ENCODE measurements at places on chromosomes 2 and 18.
A peak's percentile ranks its signal among the peaks of the same experiment; 100 is the strongest.

DNA sequence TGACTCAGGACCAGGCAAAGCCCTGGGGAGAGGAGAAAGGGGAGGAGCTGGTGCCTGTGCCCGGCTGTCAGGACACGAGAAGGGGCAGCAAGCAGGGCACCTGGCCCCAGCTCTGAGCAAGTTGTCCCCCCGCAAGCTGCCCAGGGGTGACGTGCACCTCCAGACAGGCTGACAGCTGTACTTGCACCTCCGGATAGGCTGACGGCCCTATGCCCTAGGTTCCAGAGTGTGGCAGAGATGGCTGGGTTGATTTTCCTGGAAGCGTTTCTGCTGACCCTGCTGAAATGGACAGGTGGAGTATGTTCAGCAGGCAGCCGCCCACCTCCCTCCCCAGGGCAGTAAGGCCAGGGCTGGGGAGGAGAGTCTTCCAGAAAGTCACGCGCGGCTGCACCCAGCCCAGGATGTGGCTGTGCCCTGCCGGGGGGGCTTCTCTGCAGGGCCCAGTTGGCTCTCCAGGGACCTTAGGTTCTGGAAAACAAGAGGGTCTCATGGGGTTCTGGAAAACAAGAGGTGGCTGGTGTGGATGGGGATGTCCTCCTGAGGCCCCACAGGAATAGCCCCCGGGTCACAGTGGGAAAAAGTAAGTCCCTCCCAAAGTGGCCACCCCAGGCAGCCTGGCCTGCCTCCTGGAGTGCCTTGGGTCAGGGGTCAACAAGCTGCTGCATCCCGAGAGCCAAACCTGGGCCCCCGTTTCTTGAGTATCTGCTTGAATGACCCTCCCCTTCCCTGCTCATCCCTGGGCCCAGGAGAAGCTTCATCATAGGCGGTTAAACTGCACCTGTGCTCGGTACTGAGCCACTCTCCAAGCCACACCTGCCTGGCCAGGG, 71.4 kb upstream of the OTOS start:
- no peak for DNase-seq

DNA sequence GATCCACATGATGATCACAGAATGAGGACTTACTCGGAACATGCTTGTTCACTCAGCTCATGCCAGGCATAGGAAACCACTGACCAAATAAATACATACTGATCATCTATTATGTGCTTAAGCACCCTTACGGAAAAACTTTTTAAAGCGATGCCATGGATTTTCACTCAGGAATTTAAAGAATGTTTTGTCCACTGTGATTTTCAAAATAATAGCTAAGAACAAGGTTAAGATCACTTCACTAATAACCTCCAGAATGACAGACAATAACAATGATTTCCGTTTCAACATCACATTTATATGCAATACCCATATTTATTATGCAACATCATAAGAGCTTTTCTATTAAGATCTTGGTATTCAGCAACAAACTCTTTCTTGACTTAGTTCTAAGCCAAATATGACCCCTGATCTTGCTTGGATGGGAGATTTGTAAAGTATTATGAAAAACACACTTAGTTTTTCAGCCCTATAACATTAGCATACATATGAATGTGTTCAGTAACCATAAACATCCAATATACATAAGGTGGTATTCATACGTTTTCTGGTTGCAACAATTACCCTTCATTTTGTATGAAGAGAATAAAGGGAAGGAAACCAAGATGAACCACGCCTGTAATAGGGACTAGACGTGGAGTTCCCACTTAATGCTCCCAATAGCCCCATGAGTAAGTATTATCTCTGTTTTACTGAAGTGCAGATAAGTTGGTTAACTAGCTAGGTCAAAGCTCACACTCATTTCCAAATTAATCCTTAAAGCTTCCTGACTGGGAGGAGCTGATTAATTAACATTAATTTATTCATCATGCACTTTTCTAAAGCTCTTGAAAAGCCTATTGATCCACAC, 1.9 kb downstream of the CD302 start:
- no peak for DNase-seq

GRCh38 chr2:239308661-239309397, 92.0 kb downstream of the HDAC4 start:
- no peak for DNase-seq

- no peak for DNase-seq
Measured at GRCh38 chr2:171957061-171957460, 34.8 kb downstream of the HAT1 start.

DNA sequence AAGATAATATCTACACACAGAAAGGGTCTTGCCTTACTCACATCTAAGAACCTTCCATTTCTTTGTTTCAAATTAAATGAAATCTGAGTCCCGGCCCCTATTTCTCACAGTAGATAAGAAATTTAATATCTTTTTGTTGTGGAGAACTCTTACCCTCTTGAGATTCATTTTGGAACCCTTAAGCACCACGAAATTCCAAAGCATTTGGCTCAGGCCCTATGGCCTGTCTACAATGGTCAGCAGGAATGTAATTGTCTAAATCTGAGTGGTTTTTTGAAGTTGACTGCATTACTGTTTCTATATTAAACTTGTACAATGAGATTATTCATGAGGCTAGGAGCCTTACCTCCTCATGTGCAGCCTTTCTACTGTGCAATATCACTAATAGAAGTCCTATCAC, 723.3 kb downstream of the TSN start:
- no peak for DNase-seq

- no peak for DNase-seq
Measured at GRCh38 chr18:74303936-74304335, 11.7 kb upstream of the C18orf63 start.

- DNase-seq: peak; percentile 56
Measured at GRCh38 chr2:29920130-29920577, 1.2 kb downstream of the ALK start.

- no peak for DNase-seq
Measured at GRCh38 chr2:62736899-62737559, 31.5 kb downstream of the EHBP1 start.

DNA sequence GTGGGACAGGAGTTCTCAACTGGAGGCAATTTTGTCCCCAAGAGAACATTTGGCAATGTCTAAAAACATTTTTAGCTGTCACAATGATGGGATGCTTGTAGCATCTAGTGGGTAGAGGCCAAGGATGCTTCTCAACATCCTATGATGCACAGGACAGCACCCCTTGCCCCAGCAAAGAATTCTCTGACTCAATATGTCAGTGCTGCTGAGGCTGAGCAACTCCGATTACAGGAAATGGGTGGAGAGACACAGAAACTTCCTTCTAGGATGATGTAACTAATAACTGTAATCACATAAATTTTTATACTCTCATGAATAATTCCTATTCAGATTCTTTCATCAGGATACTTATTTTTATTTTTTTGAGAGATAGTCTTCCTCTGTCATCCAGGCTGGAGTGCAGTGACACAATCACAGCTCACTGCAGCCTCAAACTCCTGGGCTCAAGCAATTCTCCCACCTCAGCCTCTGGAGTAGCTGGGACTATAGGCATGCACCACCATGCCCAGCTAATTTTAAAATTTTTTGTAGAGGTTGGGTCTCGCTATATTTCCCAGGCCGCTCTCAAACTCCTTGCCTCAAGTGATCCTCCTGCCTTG, 120.3 kb upstream of the ACAA2 start:
- no peak for DNase-seq

DNA sequence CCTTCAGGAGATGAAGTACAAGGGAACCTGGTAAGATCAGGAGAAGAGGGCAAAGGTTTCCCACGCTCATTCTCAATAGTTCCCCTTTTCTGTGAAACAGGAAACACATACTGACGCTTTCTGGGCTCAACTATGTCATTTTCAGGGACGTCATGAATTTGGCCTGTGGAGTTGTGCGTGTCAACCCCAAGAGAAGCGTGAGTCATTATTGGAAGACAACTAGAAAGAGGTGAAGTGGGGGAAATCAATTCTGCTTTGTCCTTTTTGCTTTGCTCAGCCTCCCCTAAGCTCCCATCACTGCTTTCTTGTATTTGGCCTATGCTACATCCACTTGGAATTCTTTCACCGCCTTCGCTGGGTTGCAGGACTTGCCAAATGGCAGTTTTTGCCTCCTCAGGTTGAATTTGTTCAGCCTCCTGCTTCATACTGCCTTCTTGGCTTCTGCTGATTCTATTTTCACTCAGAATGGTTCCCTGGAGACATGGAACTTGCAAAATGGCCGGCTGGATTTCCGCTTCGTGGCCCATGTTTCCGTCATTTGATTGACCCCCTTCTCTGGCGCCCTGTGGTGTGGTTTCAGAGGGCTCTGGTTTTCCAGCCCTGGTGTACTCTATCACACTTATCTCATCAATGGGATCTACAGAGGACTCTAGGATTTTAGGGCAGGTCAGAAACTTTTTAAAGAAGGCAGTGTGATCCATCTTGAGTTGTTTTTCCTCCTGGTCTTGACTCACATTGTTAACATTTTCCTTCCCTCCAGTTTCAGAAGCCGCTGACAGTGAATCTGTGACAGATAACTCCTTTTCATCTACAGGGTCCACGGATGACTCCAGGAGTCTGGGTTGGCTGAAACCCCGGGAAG, 93.3 kb downstream of the ALPK2 start:
- no peak for DNase-seq

GRCh38 chr18:3706279-3707097, 256.5 kb downstream of the TGIF1 start:
- DNase-seq: no peak

GRCh38 chr2:178526256-178526655, 46.0 kb downstream of the PLEKHA3 start:
- no peak for DNase-seq

DNA sequence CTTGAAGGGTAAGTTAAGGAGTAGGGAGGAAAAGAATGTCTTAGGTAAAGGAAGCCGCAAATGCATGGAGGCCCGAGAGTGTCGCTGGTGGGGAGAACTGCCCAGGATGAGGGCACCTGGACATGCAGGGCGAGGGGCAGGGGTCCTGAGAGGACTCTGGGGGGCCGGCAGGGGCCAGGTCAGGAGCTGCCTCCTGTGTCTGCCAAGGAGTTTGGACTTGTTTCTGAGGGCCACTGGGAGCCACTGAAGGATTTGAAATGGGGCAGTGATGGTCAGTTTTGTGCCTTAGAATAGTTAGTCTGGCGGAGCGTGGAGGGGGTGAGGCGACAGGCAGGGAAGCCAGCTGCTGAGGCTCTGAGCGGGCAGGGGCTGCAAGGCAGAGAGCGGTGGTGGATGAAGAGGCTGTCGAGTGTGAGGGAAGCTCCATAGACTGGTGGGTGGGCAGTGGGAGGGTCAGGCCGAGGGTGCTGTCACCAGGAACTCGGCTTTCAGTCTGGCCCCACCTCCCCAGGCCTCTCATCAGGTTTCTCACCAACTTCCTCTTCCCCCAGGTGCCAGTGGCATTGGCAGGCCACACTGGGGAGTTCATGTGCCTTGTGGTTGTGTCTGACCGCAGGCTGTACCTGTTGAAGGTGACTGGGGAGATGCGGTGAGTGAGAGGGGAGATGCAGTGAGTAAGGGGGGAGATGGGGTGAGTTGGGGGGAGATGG, 14.7 kb upstream of the SLC4A3 start:
- no peak for DNase-seq
